Lower leg skin (tissue), 4 donors: ENCODE measurements at places on chromosomes 11 and 22. TPM values are rescaled to one million over a fixed set of nuclear protein-coding genes. Genes with fewer than 3 reads are reported as not detected.

Gene MYBPC3
- not detected for total RNA-seq

Gene PIM3
- 181 TPM for total RNA-seq

Gene RHOD
- 88.4 TPM for total RNA-seq

DNA sequence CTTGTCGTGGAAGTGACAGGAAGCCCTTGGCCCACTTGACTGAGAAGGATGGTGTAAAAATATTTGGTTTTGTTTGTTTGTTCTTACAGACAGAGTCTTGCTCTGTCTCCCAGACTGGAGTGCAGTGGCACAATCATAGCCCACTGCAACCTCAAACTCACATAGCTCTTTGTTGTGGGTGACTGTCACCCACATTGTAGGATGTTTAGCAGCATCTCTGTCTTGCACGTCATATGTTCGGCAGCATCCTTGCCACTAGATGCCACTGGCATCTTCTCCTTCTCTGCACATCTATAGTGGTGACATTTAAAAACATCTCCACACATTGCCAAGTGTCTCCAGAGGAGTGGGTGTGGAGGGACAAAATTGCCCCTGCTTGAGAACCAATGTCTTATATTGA is 56.8 kb downstream of the PRR5L start:
- DNase-seq: no peak

Gene CD3D
- not detected for total RNA-seq

Gene MMP1
- not detected for total RNA-seq

DNA sequence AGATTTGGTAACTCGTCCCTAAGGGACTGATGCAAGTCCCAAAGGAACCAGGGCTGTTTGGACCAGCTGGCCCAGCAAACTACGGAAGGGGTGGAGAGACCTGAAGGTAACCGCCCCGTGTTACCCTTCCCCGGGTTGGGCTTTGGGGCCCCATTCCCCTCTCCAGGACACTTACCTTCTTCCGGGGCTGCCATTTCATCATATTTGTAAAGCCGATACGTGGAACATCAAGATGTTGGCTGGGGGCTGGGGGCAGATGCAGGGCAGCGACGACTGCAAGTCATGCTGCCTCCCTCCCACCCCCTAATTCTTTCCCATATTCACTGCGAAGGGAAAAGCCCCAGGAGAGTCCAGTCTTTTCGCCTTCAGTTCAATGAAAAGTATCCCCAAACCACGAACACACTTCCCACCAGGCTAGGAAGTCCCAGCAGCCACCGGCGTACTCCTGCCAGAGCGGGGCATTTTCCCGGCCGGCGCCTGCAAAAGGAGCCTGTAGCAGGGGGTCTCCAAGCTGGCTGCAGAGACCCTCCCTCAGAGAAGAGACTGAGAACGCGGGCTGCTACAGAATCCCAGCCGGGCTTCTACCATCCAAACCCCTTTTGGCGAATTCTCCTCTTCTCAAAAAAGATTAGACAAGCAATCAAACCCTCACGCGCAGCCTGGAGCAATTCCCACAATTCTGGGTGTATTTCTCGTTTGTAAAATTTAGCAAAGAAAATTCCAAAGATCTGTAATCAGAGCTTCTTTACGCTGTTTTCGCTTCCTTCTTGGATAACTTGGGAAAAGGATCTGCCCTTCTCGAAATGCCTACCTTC is 236.7 kb downstream of the TTC28 start:
- DNase-seq: no peak

Gene ALKBH8
- 14.5 TPM for total RNA-seq

Gene SCN3B
- total RNA-seq: 0.57 TPM

DNA sequence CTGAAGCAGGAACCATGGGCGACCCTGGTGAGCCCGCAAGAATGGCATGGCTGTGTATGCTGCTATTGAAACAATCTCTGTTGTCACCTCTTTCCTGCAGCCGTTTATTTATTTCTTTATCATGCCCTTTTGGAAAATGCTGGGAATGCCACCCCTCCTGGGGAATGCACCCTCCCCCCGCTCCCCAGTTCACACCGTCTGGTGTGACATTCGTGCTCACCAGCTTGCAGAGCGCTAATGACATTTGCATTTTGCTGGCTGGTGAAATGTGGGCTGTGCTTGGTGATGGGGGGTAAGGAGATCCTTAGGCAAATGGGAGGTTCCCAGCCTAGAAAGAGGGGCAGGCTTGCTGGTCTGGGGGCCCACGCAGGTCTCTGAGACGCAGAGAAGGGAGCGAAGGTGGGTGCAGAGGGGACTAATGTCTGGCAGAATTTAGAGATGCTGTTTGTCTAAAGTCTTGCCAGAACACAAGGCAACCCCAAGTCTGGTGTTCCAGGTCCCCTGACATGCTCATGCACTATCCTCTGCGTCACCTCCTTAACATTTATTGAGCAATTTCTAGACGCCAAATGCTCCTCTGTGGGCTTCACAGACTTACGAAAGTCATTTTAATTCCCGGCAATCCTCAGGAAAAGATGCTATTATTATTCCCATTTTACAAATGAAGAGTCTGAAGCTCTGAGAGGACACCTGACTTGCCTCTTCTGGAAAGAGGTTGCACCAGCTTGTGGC is 91.7 kb downstream of the TP53I11 start:
- no peak for DNase-seq

Gene MARK2
- total RNA-seq: 82.3 TPM

Gene CNGA4
- total RNA-seq: not detected

Gene OR2AG2
- not detected for total RNA-seq

Gene MYRF
- total RNA-seq: not detected

GRCh38 chr11:100647861-100648260 is 39.2 kb upstream of the ARHGAP42 start:
- DNase-seq: no peak

Gene STARD10
- total RNA-seq: 119 TPM

GRCh38 chr22:19622061-19622441 is 92.3 kb upstream of the SEPTIN5 start:
- no peak for DNase-seq

- DNase-seq: no peak
These were observed 6.5 kb downstream of the ALX4 start for GRCh38 chr11:44303401-44303938.

GRCh38 chr11:71384561-71384960 is 63.6 kb downstream of the DHCR7 start:
- no peak for DNase-seq

- no peak for DNase-seq
These were observed 29.0 kb upstream of the TOLLIP start for GRCh38 chr11:1338201-1339065.

Gene MS4A12
- not detected for total RNA-seq

GRCh38 chr11:109971184-109971523 is 122.0 kb upstream of the ZC3H12C start:
- DNase-seq: no peak

GRCh38 chr22:29205252-29205593 is 473 bp upstream of the EMID1 start:
- DNase-seq: no peak

GRCh38 chr11:122902951-122903350 is 20.4 kb downstream of the JHY start:
- no peak for DNase-seq

DNA sequence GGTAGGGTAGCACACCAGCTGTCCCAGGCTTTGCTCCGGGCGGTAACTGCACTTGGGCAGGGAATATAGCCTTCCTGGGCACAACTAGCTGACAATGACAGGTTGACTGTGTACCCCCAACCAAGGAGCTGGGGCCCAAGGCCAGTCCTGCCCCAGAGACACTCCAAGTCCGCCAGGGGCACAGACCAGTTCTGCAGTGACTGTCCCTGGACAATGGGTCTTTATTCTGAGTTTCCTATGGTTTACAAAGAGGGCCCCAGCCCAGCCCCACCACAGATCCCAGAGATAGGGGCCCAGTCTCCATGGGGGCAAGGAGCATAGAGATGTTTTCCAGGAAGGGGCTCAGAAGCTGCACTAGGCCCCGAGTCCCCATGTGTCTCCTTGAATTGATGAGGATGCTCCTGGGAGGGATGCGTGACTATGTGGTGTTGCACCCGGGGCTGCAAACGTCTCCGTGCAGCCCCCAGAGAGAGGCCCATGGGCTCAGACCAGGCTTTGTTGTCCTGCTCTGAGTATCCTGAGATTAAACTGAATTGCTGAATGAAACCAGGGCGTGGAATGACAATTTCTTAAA is 48.4 kb downstream of the CD6 start:
- DNase-seq: no peak

GRCh38 chr11:14705067-14705466 is 61.5 kb downstream of the PDE3B start:
- no peak for DNase-seq

Gene OR8A1
- total RNA-seq: not detected

DNA sequence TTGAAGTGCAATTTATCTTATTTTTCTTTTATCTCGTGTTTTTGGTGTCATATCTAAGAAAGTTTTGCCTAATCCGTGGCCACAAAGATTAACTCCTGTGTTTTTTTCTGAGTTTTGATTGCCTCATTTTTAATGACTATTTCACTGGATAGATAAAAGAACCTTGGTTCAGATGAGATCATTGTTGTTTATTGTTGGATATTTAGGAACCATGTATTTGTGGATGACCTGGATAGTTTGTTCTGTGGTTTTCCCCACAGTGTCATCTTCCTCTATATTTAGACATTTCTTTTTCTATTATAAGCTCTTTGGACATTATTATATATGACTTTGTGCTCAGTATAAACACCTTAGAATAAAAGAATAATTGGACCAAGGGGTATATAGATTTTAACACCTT is 37.2 kb downstream of the PPP6R3 start:
- DNase-seq: no peak

- no peak for DNase-seq
These were observed at the start of gene SOX6 for GRCh38 chr11:16356057-16356760. TSS of gene SOX6 (minus strand) at chr11:16356546. CDS start at chr11:16341248, 15,298 bp downstream.

DNA sequence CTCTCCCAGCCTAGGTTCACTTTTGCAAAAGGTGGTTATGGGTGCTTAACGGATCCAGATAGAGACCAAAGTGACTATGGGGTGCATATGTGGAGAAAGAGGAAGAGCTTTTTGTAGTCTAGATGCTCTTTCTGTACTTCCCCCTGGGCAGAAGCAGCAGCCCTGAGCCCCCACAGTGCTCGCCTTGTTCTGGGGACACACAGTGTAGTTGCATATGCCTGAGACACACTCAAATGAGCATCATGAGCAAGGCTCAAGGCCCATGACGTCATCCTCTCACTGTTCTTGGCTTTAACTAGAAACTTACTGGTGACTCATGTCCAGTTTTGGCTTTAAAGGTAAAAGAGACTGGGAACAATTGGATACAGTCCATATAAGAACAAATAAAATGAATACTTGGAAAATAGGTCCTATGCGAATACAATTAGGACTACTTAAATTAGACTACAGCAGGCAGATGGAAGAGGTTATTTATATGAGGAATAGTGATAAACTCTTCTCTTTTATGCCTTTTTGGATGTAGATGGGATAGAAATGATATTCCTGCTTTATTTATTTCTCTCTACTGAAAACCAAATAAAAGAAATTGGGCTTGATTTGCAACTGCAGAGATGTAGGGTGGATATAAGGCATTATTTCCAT is 20.1 kb upstream of the PEX26 start:
- peak; percentile 94 for DNase-seq

Gene NUDT8
- 59.5 TPM for total RNA-seq

Gene CHST1
- total RNA-seq: 1.7 TPM

DNA sequence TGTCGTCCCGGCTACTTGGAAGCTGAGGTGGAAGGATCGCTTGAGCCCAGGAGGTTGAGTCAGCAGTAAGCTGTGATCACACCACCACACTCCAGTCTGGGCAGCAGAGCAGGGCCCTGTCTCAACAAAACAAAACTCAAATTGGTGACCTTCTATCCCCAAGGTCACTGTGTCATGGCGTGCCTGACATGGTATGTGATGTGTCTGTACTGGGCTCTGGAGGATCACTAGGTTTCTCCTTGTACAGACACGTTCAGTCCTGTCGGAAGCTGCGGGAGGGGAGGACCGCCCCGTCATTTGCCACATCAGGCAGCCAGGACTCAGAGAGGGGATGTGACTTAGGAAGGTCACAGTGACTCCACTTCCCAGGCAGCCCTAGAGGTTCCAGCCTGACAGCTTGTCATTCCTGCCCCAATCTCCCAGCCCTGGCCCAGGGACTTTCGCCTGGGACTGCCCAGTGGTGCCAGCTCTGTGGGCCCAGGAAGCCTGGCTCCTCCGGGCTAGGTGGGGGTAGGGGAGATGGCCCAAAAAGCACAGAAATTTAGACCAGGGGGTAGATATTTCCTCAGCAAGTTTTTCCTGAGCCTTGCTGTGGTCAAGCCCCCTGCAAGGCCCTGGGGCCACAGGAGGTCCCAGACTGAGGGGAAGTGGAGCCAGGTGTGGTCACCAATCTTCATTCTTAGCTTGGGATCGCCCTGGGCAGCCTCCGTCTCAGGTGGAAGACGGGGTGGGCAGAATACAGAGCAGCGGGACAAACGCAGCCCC is 53.2 kb downstream of the TRIOBP start:
- peak; percentile 73 for DNase-seq

- no peak for DNase-seq
These were observed 136.3 kb downstream of the SHANK2 start for GRCh38 chr11:71115770-71116692.

- no peak for DNase-seq
These were observed 5.3 kb downstream of the TRIM21 start for GRCh38 chr11:4388221-4388620.

DNA sequence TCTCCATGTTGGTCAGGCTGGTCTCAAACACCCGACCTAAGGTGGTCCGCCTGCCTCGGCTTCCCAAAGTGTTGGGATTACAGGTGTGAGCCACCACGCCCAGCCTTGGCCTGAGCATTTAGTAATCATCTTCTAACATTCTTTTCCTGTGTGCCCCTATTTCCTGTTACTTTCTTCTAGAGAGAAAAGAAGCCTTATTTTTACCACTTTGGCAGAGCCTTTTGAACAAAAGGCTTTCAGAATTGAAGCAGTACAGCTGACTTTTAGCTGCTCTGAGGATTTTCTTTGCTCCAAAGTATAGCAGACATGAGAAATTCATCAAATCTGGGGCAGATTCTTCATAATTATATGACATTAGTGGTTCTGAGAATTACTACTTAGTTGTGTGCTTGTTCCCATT is 13.4 kb downstream of the MORC2 start:
- no peak for DNase-seq

GRCh38 chr11:15627560-15627959 is 512.8 kb downstream of the INSC start:
- no peak for DNase-seq

Gene MPZL2
- total RNA-seq: 52.5 TPM

DNA sequence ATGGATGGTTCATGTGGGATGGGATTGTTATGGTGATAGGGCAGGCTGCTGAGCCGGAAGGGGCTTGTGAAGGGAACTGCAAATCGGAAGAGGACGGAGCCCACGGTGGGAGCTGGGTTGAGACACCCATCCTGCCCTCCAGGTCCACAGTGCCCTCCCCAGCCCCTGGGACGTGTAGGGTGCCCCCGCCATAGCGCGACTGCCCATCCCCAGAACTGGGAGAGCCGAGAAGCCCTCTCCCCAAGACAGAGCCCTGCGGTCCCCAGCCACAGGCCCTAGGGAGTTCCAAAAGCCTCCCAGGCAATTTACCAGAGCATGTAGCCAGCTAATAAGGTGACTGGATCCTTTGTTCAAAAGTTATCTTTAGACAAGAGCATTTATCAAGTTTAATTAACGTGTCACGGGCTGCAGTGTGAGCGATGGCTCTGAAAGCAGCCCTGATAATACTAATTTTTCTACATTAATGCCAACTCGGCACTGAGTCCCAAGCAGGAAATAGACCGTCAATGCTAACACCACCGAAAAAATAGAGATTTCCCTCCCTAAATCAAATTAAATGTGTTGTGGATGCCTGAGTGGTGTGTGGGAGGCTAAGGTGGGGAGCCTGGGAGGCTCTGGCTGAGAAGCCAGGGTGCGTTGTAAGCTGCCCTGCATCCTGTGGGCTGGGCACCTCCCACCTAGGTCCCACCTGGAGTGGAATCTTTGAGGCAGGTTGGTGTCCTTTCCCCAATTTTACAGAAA is 76.8 kb upstream of the RTL6 start:
- no peak for DNase-seq
